ENCODE measurements at places on chromosomes 4 and X. TPM values are rescaled to one million over a fixed set of nuclear protein-coding genes. Genes with fewer than 3 reads are reported as not detected.

- H3K4me3 ChIP-seq, result peak overlapping the region; percentile 92
- DNase-seq, result no peak
- H3K36me3 ChIP-seq, result peaks cover 14% of the 10 kb centered on the region
Observed at GRCh38 chrX:71252221-71252620, 1.7 kb downstream of the ZMYM3 start.

DNA sequence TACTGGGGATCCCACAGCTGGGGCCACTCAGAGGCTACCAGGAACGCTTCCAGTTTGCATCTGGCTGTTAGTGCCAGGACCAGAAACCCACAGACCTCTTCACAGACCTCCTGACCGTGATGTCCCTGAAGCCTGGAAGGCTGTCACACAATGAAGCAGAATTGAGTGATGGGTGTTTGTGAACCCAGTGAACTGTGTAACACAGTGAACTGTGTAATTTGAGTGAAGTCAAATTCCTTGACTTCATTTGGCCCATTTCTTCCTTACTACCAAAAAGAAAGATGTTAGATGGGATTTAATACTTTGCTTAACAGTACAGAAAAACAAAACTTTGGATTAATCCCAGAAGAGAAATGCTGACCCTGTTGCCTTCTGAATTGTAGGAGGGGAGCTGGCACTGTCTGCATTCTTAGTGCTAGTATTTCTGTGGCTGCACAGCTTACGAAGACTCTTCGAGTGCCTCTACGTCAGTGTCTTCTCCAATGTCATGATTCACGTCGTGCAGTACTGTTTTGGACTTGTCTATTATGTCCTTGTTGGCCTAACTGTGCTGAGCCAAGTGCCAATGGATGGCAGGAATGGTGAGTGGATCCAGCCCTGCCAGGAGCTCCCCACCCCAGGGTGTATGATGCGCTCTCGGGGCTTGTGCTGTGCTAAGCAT lies 17.8 kb downstream of the SRD5A3 start:
- DNase-seq, result no peak
- H3K27me3 ChIP-seq, result no peaks in the 10 kb centered on the region
- no peaks in the 10 kb centered on the region for H3K36me3 ChIP-seq
- H3K4me3 ChIP-seq, result no peak overlapping the region
- no peak overlapping the region for H3K27ac ChIP-seq

DNA sequence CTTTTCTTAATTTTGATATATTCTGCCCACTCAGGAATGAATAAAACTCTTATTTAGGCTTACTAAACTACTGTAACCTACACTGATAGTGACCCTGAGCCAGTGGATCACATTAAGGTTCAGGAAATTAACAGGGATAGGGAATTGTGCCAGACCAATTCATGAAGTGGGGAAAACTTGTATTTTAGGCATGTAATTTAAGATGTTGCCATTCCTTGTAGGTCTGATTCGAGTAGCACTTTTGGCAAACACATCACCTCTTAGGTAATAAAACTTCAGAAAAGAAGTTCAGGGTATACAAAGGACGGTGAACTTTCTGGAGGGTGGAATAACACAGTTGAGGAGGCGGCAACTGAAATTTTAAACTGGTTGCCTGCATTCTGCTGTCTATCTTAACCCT lies 54.9 kb downstream of the MND1 start:
- peaks cover 41% of the 10 kb centered on the region for H3K36me3 ChIP-seq
- peaks cover 2% of the 10 kb centered on the region for H3K4me1 ChIP-seq
- H3K27ac ChIP-seq, result no peak overlapping the region
- DNase-seq, result no peak
- H3K27me3 ChIP-seq, result no peaks in the 10 kb centered on the region
- H3K4me3 ChIP-seq, result no peak overlapping the region

TMEM35A gene
- not detected for total RNA-seq

FGF5 gene
- not detected for total RNA-seq

TMEM156 gene
- 12.4 TPM for total RNA-seq

GRCh38 chrX:18390941-18391538 lies 34.4 kb upstream of the CDKL5 start:
- no peaks in the 10 kb centered on the region for H3K4me1 ChIP-seq
- H3K36me3 ChIP-seq, result no peaks in the 10 kb centered on the region
- DNase-seq, result peak; percentile 68
- H3K27me3 ChIP-seq, result no peaks in the 10 kb centered on the region

- no peaks in the 10 kb centered on the region for H3K36me3 ChIP-seq
- H3K4me3 ChIP-seq, result no peak overlapping the region
- H3K27me3 ChIP-seq, result peaks cover 7% of the 10 kb centered on the region
- no peaks in the 10 kb centered on the region for H3K4me1 ChIP-seq
Observed at GRCh38 chr4:73979407-73979957, 2.3 kb downstream of the PF4 start.

PLXNB3 gene
- 1.4 TPM for total RNA-seq

DNA sequence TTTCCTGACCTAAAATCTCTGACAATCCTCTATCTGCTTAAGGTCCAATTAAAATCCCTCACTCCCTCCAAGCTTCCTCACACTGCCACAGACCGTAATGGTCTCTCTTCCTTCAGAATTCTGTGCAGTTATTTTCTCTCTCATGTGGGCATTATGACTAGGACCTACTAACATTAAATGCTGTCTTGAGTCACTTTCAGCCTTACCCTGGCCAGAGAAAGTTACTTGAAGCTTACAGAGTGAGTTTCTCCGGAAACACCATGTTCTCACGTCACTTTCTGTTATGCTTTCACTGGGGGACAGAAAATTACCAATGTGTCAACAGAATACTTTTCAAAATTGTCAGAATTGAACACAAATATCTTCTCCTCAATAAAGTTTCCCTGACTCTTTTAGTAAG lies 271.8 kb downstream of the INPP4B start:
- no peak for DNase-seq
- H3K27me3 ChIP-seq, result no peaks in the 10 kb centered on the region
- no peak overlapping the region for H3K27ac ChIP-seq
- H3K4me1 ChIP-seq, result no peaks in the 10 kb centered on the region

- H3K27me3 ChIP-seq, result no peaks in the 10 kb centered on the region
- H3K27ac ChIP-seq, result peak within 1 kb of the TSS; percentile 72
- no peak for DNase-seq
- H3K36me3 ChIP-seq, result peaks cover 14% of the 10 kb centered on the region
- peaks cover 31% of the 10 kb centered on the region for H3K4me1 ChIP-seq
Observed at GRCh38 chrX:154374313-154375155, at the start of gene FLNA. Gene FLNA (minus strand): TSS chrX:154374634. CDS start chrX:154371245, 3,389 bp downstream.

DNA sequence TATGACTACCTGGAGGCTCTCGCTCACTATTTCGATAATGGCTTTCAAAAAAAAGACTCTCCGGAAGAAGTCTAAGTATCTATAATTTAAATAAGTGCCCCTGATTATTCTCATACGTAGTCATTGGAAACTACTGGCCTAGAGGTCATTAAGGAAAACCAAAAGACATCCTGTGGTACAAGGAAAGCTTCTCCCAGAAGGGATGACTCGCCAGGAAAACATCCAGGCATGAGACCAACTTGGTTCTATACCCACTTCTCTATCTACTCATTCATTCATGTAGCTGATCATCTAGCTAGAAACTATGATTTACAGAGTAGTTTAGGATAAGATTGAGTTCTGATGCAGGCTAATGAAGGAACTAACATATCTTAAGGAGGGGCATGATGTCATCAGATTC lies 37.7 kb downstream of the SOX3 start:
- H3K27ac ChIP-seq, result no peak overlapping the region
- H3K36me3 ChIP-seq, result no peaks in the 10 kb centered on the region
- H3K27me3 ChIP-seq, result no peaks in the 10 kb centered on the region
- no peaks in the 10 kb centered on the region for H3K4me1 ChIP-seq
- no peak overlapping the region for H3K4me3 ChIP-seq

GRCh38 chr4:61531188-61531587 lies 331.1 kb downstream of the ADGRL3 start:
- no peaks in the 10 kb centered on the region for H3K27me3 ChIP-seq
- H3K4me3 ChIP-seq, result no peak overlapping the region
- no peaks in the 10 kb centered on the region for H3K36me3 ChIP-seq
- H3K27ac ChIP-seq, result no peak overlapping the region

PCDH18 gene
- total RNA-seq, result not detected

ZFP42 gene
- not detected for total RNA-seq

DNA sequence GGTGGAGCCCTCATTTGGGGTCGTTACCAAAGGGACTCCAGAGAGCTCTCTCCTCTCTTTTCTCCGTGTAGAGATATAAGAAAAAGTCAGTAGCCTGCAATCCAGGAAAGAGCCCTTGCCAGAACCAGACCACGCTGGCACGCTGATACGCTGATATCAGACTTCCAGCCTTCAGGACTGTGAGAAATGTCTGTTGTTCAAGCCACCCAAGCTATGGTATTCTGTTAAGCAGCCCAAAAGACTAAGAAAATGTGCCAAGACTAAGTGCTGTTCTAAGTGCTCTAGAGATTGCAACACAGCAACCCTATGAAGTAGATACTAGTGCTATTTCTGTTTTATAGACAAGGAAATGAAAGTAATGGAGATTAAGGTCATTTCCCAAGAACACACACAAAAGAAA lies 205.7 kb downstream of the CAMK2D start:
- no peak overlapping the region for H3K4me3 ChIP-seq
- peaks cover 18% of the 10 kb centered on the region for H3K36me3 ChIP-seq
- no peak overlapping the region for H3K27ac ChIP-seq
- no peak for DNase-seq
- H3K27me3 ChIP-seq, result no peaks in the 10 kb centered on the region
- H3K4me1 ChIP-seq, result peaks cover 4% of the 10 kb centered on the region

GRCh38 chr4:188408244-188409030 lies 269.2 kb downstream of the TRIML1 start:
- H3K27ac ChIP-seq, result no peak overlapping the region
- no peaks in the 10 kb centered on the region for H3K4me1 ChIP-seq
- DNase-seq, result no peak
- no peaks in the 10 kb centered on the region for H3K27me3 ChIP-seq

GRCh38 chr4:184472614-184473498 lies 1.5 kb downstream of the IRF2 start:
- peak overlapping the region; percentile 86 for H3K4me3 ChIP-seq
- peaks cover 53% of the 10 kb centered on the region for H3K4me1 ChIP-seq
- peak overlapping the region; percentile 88 for H3K27ac ChIP-seq
- peaks cover 46% of the 10 kb centered on the region for H3K36me3 ChIP-seq
- peak; percentile 69 for DNase-seq

- H3K4me1 ChIP-seq, result no peaks in the 10 kb centered on the region
- H3K27ac ChIP-seq, result no peak overlapping the region
- no peak for DNase-seq
- H3K36me3 ChIP-seq, result no peaks in the 10 kb centered on the region
Observed at GRCh38 chrX:108875548-108875947, 139.2 kb upstream of the IRS4 start.

DNA sequence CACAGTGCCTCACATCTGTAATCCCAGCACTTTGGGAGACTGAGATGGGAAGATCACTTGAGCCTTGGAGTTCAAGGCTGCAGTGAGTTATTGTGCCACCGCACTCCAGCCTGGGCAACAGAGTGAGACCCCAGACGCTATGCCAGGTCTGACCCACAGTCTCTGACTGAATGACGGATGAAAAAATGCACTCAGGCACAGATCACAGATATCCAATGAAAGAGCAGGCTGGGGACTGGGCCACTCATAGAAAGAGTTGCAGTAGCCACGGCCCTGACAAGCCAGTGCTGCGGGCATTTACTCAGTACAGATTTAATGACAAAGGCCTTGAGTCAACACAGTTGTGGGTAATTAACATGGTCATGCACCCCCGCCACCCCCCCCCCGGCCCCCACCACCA lies 22.7 kb downstream of the NUDT6 start:
- peaks cover 5% of the 10 kb centered on the region for H3K36me3 ChIP-seq
- no peaks in the 10 kb centered on the region for H3K27me3 ChIP-seq
- no peak overlapping the region for H3K27ac ChIP-seq
- no peak for DNase-seq

All from activated CD8-positive, alpha-beta T cell treated with anti-CD3 and anti-CD28 coated beads, Interleukin-2, amount 10 ng/mL, durations not matched to agents 7 days and 5 days (primary cell).